CD8-positive, alpha-beta memory T cell (primary cell): ENCODE measurements at places on chromosomes 2 and 18. TPM values are rescaled to one million over a fixed set of nuclear protein-coding genes. Genes with fewer than 3 reads are reported as not detected.

DNA sequence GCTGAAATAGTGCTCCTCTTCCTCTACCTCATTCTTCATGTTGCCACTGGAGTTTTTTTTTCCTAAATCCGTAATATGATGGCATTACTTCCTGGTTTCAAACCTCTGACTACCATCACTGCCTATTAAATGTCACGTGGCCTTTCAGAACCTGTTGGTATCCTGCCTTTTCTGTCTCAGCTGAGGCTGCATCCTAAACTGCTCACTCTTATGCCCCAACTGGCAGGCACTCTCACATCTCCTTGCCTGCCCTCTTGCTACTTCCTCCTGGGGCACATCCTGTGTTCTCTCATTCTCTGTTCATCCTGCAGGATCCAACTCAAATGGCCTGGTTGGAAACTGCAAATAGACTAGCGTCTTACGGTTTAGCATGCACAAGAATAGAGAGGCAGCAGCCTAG is 468.1 kb upstream of the FANCL start:
- H3K4me3 ChIP-seq, result no peak overlapping the region
- H3K4me1 ChIP-seq, result no peaks in the 10 kb centered on the region
- H3K36me3 ChIP-seq, result no peaks in the 10 kb centered on the region
- no peak for DNase-seq
- H3K27me3 ChIP-seq, result no peaks in the 10 kb centered on the region
- no peak overlapping the region for H3K27ac ChIP-seq

Gene FKBP1B
- 3.7 TPM for total RNA-seq

Gene CHST9
- not detected for total RNA-seq

Gene IL36RN
- total RNA-seq, result not detected

Gene IL1R2
- total RNA-seq, result 1.4 TPM

- no peaks in the 10 kb centered on the region for H3K4me1 ChIP-seq
- no peaks in the 10 kb centered on the region for H3K27me3 ChIP-seq
- no peak overlapping the region for H3K27ac ChIP-seq
- no peak for DNase-seq
- H3K4me3 ChIP-seq, result no peak overlapping the region
- H3K36me3 ChIP-seq, result no peaks in the 10 kb centered on the region
Observed at GRCh38 chr2:137929519-137929916, 34.8 kb upstream of the HNMT start.

Gene LTBP1
- not detected for total RNA-seq
